ENCODE measurements at places on chromosomes 7 and 10. TPM values are rescaled to one million over a fixed set of nuclear protein-coding genes. Genes with fewer than 3 reads are reported as not detected.

Gene ASIC3
- total RNA-seq: 3.2 TPM

Gene CYTH3
- 2.3 TPM for total RNA-seq

Gene SLC35G1
- 2.2 TPM for total RNA-seq

Gene NANOS1
- 0.13 TPM for total RNA-seq

DNA sequence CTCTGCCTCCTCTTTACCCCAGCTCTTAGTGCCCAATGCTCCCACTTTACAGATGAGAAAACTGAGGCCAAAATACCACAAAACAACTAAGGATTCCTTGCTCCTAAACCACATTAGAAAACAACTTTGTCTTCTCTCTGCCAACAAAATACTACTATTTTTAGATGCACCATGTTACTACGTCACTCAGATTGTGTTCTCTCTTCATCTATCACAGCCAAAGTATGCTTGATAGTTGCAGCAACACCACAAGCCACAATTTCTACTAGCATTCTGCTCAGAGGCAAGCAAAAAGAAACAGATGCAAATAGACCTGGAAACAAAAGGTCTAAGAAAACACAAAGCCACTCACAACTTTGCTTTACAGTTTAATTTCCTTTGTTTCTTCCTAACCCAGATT lies 3.3 kb upstream of the PDE1C start:
- DNase-seq: no peak

Gene CCDC172
- total RNA-seq: not detected

DNA sequence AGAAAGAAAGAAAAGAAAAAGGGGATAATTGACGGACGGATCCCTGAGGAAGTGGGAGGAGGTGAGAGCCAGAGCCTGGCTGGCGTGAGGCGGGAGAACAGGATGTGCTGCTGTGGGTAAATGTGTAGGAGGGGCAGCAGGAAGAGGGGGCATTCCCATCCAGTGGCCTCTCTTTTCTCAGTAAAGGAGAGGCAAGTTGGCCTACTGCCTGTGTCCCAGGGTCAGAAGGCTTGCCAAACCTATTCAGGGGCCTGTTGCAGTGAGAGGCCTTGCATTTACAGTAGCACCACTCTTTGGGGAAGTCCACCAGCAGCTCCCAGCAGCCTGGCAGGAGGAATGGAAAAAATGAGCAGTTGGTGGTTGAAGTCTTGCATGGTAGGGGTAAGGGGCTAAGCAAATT lies 26.6 kb upstream of the ASCC1 start:
- DNase-seq: no peak

Gene HYAL4
- not detected for total RNA-seq

Gene ZNF365
- total RNA-seq: not detected

DNA sequence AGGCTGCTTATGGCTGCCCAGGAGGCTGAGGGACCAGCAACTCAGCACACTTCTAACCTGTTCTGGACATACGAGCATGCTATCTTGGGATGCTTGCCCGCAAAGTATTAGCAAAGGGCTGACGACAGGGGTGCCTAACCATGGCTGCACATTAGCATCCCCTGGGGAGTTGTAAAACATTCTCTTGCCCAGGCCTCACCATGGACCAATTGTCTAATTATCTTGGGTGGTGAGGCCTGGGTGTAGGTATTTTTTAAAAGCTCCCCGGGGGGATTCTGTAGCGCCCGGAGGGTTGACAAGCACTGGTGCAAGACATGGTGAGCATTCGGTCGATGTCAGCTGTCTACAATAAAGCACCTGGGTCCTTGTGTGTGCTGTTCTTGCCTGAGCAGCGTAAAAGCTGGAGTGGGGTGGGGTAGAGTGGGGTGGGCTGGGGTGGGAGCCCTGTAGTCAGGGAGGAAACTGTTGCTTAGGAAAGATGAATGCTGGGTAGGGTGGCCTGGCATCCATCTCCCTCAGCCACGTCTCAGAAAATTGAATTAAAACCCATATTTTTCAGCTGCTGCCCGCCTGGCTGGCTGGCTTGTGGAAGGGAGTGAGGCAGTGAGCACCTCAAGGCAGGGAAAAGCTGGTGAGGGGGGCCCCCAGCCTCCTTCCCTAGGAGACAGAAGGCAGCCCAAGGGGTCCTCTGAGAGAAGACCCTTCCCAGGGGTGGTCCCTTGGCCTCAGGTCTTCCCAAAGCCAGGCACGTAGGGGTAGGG lies 2.9 kb upstream of the ADCYAP1R1 start:
- DNase-seq: no peak

Gene UNCX
- not detected for total RNA-seq

- DNase-seq: no peak
Measured at GRCh38 chr7:49848211-49848841, 74.9 kb downstream of the VWC2 start.

Gene TUBB8
- not detected for total RNA-seq

GRCh38 chr7:116100626-116101025 lies 70.1 kb upstream of the TFEC start:
- DNase-seq: no peak

Gene TEX47
- not detected for total RNA-seq

- peak; percentile 45 for DNase-seq
Measured at GRCh38 chr7:99579956-99580777, 17.9 kb upstream of the TMEM225B start.

GRCh38 chr10:123883673-123884320 lies 7.8 kb downstream of the CPXM2 start:
- no peak for DNase-seq

GRCh38 chr10:2232479-2232878 lies 495.2 kb upstream of the ADARB2 start:
- no peak for DNase-seq

DNA sequence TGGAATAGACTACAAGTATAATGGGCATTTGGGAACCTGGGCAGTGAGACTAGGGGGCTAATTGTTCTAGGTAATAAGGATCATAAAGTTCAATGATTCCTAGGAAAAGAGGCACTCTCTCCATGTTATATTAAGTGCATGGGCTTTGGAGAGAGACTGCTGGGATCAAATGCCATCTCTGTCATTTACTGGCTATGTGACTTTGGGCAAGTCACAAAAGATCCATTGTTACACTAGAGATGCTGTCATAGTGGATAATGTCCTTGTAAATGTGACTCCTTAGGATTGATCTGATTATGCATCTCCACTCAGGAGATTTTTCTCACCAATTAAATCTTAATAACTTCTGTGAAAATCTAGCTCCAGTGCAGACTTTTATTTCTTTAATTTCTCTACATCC lies 156.3 kb upstream of the CACNA2D1 start:
- no peak for DNase-seq

- DNase-seq: no peak
Measured at GRCh38 chr10:60139290-60139689, 232.9 kb upstream of the CCDC6 start.

DNA sequence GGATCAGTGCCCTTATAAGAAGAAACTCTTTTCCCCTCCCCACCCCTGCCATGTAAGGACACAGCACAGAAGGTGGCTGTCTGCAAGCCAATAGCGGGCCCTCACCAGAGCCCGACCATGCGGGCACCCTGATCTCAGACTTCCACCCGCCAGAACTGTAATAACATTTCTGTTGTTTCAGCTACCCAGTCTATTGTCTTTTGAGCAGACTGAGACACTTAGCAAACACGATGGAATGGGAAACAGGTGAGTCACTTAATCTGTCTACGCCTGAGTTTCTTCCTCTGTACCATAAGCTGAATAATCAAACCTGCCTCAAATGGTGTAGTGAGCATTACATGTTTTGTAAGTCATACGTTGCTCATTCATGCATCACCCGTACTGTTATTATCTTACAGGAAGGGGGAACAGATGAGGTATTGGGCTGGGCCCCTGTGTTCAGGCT lies 58.2 kb downstream of the STRA8 start:
- no peak for DNase-seq

- no peak for DNase-seq
Measured at GRCh38 chr10:48604039-48604990, 558 bp downstream of the ARHGAP22 start.

GRCh38 chr7:51680594-51681399 lies 364.2 kb upstream of the COBL start:
- no peak for DNase-seq

Gene SRRM3
- not detected for total RNA-seq

Gene AOAH
- total RNA-seq: 17.7 TPM

DNA sequence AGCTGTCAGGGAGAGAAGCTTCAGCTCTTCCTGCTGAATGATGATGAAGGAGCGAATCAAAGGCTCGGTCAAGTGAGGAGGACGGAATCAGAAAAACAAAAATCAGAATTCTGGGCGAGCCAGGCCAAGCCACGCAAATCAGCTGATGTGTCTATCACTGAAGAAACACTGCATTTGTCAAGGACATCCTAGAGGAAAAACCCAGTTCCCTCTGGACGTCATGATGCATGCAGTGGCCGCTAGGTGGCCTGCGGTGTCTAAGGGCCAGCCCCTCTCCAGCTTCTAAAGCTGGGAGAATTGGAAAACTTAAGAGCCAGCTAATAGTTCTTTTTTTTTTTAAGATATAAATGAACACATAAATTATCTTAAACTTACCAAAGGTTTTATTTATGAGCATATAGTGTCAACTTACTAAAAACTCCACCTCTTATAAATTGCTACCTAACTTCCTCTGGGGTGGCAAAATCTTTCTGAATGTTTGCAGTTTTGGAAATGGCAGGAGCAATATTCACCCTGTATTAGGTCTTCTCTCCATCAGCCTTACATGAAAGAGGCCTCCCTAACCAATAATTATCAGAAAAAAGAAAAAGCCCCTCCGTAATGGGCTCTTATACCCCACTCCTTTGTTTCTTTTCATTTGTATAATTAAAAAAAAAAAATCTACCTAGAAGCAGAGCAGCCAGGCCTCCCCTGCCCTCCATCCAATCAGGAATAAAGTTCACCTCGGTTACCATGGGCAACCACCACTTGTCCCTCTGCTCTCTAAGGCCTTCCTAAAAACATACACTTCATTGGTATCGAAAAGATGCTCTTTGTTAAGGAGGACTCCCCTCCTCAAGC lies 186.8 kb downstream of the USP6NL start:
- DNase-seq: no peak

DNA sequence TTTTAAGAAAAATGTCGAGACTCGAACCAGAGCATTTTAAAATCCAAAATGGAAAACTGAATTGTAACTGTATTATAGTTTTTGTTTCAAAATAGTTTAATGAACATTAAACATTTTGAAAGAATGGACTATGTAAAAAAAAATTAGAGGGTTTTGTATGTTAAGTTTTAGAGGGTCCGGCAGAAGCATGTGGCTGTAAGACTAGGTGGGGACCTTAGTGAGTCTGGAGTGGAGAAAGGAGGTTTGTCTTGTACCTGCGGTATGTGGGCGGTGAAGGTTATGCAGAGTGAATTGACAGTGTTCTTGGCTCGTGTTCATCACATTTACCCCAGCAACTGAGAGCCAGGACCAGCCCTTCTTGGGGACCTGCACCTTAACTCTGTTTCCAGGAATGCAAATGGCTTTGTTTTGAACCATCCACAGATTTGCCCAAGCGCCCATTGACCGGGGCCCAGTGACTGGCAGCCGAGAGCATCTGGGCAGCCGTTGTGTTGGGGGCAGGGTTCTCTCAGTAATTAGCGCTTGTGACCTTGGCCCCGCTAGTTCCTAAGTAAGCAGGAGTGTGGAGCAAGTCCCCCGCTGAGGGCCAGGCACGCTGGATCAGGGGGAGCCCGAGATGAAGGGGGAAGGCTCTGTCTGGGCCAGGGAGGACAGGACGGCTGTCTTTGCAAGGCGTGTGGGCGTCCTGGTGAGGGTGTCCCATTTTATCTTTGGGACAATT lies 1.4 kb upstream of the KLF6 start:
- no peak for DNase-seq

- no peak for DNase-seq
Measured at GRCh38 chr7:73611017-73611555, 13.2 kb downstream of the MLXIPL start.

Gene WNT16
- not detected for total RNA-seq

DNA sequence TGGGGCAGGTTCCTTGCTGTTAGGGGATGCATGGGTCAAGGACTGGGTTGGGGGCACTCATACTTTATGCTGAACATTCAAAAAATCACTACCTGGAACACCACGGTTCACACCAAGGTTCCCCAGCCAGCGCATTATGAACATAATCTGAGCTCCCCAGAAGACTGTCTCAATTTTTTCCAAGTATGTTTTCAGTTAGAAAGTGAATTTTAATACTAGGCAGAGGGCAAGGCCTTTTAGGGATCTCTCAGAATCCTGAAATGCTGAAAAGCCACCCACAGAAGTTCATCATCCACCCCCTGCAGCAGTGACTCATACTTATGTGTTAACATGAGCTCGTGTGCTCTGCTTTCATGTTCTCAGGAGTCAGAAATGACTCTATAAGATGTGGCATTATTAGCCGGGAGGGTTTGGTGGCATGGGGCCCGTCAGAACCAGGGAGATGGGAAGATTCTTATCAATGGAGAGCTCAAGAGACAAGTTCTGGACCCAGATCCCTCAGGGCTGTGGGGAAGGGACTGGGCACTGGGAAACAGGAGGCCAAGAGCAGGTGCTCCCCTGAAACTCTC lies 185.2 kb upstream of the ITGB1 start:
- DNase-seq: peak; percentile 35

DNA sequence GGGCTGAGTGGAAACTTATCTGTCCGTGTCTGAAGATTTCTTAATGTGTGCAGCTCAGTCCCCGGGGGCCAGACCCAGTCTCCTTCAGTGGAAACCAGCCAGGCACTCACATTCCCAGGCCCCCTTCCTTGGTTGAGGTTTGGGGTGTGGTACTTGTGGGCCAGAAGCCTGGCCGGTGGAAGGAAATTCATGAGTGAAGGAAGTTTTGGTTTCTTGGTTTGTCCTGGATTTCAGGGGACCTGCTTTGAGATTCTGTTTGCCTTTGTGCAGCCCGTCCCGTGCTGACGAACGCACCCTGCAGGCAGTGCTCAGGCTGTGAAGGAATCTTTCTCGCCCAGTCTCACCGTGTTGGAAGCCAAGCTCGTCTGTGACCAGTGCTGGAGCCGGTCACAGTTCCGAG lies 2.9 kb downstream of the INPP5A start:
- DNase-seq: no peak

DNA sequence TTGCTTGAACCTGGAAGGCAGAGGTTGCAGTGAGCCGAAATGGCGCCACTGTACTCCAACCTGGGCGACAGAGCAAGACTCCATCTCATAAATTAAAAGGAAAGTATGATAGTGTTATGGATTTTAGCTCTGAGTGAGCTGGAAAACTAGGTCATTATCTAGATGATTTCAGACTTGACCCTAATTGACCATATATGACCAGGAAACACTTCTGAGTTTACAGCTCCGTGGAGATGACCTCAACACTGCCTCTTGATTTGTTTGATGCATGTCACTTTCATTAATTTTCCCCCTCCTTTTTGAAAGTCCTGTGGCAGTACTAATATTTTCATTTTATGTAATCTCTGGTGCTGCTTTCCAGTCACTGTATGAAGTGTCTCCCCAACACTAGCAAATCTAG lies 7.8 kb upstream of the SEC61A2 start:
- no peak for DNase-seq
